Muscle of back (tissue), 13 donors: ENCODE measurements at places on chromosomes 7 and 10. TPM values are rescaled to one million over a fixed set of nuclear protein-coding genes. Genes with fewer than 3 reads are reported as not detected.

DNA sequence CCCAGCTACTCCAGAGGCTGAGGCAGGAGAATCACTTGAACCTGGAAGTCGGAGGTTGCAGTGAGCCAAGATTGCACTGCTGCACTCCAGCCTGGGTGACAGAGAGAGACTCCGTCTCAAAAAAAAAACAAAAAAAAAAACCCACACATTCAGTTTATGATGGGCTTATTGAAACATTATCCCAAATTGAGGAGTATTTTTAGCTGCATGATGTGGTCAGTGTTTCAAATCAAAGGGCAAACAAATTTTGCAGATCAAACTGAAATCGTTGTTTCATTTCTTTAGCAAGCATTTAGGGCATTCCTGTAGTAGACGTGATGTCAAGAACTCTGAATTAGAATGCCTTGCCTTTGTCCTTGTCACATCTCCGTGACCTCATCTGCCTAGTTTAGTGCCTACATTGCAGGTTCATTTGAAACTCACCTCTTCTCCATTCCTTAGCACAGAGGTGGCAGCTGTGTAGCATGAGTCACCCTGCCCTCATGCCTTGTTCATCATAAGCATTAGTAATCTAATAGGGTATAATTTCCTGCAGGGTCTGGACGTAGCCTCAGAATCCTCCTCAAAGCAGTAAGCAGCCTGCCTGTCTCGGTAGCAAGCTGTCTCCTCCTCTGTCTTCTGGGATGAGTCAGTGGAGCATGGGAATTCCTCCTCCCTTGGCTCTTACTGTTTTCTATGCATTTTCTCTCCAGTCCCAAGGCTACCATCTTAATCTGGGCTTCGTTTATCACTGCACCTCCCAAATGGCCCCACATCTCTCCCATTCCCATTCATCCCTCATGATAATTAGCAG lies 73.8 kb downstream of the CUL1 start:
- DNase-seq, result no peak

The DLX5 gene
- polyA plus RNA-seq, result 2.2 TPM

The ANTXRL gene
- not detected for polyA plus RNA-seq

- no peak for DNase-seq
Observed at GRCh38 chr7:42883950-42884349, 27.9 kb downstream of the C7orf25 start.

The CRHR2 gene
- 4.5 TPM for polyA plus RNA-seq

DNA sequence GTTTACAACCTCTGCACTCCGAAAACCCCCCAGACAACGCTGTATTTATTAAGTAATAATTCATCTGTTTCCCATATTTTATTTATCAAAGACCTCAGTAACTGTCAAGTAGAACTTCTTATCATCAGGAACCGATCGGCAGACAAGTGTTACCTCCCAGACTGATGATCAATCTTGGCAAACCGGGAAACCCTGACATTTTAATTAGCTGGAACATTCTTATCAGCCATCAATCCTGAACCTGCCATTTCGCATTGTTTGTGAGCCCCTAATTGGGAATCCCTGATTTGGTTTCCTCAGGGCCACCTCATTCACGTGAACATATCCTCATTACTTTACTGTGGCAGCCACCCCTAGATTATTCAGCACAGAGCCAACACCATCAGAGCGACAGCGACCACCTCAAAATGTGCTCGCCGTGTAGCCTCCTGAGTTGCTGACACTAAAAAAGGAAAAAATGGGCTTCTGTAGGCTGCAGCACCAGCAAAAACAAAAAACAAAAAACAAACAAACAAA lies 93.6 kb upstream of the SDK1 start:
- DNase-seq, result no peak

The PVRIG gene
- polyA plus RNA-seq, result 2.6 TPM

The CALML5 gene
- polyA plus RNA-seq, result not detected

The FAM24B gene
- 2.3 TPM for polyA plus RNA-seq

DNA sequence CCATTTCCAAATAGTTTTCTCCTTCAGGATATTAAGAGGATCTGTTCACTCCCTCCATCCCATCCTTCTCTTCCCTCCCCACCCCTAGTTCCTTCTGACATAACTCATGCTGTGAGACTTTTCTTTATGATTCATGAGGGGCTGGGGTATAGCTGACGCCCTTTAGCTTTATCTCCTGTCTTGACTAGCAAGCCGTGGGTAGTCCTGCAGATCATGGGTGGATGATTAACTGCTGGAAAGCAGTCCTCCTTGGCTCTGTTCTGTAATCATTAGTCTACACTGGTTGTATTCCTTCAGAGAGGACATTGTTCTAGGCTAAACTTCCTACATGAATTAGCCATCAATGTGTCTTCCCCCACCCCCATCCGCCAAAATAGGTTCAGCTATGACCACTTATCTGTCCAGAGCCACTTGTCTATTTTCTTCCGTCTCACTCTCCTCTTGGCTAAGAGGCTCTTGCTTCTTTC lies 135.4 kb downstream of the LRRC4 start:
- DNase-seq, result no peak

The GRK5 gene
- 21.0 TPM for polyA plus RNA-seq

- no peak for DNase-seq
Observed at GRCh38 chr7:86199881-86200614, 443.7 kb upstream of the GRM3 start.

The DPP6 gene
- 4.9 TPM for polyA plus RNA-seq

DNA sequence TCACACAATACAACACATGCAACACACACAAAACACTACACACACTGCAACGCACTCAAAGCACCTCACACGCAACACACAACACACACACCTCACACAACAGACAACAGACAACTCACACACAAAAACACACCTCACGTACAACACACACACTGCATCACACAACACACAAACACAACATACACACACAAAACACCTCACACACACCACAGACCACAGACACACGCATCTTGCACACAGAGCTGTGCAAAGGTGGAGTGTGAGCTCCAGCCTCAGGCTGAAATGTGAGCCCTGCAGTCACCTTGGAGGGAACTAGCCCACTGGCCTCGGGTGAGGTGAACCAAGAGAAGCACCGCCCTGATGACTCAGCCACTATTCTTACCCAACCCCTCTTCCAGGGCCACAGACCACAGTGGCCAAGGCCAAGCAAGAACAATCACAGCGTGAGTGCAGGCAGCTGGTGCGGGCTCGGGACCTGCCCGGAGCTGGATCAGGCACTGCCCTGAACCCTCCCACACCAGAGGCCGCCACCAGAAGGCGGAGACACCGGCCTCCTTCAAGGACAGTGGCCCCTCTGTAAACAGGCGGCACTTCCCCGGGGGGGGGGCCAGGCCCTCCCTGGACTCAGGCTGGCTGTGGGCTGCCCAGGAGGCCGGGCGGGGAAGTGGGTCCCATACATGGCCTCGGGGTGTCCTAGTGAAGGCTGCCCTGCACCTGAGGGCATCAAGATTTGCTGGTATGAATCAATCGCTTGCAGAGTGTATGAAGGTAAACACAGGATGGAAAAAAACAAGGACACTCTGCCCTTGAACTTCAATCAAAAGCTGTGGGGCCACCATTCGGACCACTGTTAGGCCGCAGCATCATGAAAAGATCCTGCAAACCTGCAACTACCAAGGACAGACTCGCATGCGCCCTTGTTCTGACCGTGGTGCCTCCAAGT lies 106.7 kb downstream of the TNS3 start:
- peak; percentile 62 for DNase-seq

- DNase-seq, result no peak
Observed at GRCh38 chr7:132307465-132307864, 268.8 kb downstream of the PLXNA4 start.

The CCDC146 gene
- polyA plus RNA-seq, result 8.9 TPM

DNA sequence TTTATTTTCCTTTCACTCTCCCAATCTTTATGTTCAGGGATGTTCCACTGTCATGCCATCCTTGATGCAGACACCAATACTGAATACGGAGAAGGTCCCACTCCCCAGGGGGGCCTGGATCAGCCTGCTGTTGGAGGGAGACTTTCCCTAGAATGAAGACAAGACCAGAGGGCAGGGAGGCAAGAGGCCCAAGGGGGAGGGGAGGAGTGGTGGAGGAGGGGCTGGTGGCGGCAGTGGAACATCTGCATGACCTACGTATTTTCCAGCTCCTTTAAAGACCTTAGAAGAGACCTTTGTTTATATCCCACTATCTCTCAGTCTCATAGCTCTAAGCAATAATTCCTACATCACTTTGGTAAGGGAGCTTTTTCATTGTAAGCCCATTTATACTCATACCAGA lies 183.0 kb downstream of the HECW1 start:
- DNase-seq, result no peak

DNA sequence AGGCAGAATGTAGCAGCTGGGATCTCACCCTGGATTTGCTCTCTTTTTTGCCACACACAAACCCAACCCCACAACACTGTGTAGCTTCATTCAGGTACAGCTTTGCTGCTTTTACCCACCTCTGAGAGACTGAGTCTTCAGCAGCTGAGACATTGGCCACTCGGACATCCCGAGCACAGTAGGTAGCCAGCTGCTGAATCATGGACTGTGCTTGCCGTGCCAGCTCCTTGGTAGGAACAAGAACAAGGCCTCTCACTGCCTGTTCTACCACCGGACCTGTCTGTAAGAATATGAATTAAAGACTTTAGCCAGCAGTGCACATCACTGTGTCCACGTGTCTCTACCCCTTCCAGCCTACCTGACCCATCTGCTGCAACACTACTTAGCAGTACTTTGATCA lies 937 bp downstream of the DDX56 start:
- DNase-seq, result no peak

- DNase-seq, result no peak
Observed at GRCh38 chr7:157712666-157713235, 375.9 kb downstream of the DNAJB6 start.

The PHF14 gene
- 35.1 TPM for polyA plus RNA-seq

The ORC5 gene
- 16.3 TPM for polyA plus RNA-seq

The CTAGE8 gene
- not detected for polyA plus RNA-seq
